Osteoblast (primary cell): ENCODE measurements at places on chromosomes 16 and 17.

GRCh38 chr16:13957197-13958078, 37.5 kb downstream of the ERCC4 start:
- peak; percentile 76 for DNase-seq

- DNase-seq: peak; percentile 58
Observed at GRCh38 chr17:4950746-4951204, at the start of gene ENO3. Gene ENO3 (plus strand): TSS chr17:4951119. CDS start chr17:4951830, 711 bp downstream.

- peak; percentile 58 for DNase-seq
Observed at GRCh38 chr17:67290711-67291291, 45.8 kb upstream of the HELZ start.

DNA sequence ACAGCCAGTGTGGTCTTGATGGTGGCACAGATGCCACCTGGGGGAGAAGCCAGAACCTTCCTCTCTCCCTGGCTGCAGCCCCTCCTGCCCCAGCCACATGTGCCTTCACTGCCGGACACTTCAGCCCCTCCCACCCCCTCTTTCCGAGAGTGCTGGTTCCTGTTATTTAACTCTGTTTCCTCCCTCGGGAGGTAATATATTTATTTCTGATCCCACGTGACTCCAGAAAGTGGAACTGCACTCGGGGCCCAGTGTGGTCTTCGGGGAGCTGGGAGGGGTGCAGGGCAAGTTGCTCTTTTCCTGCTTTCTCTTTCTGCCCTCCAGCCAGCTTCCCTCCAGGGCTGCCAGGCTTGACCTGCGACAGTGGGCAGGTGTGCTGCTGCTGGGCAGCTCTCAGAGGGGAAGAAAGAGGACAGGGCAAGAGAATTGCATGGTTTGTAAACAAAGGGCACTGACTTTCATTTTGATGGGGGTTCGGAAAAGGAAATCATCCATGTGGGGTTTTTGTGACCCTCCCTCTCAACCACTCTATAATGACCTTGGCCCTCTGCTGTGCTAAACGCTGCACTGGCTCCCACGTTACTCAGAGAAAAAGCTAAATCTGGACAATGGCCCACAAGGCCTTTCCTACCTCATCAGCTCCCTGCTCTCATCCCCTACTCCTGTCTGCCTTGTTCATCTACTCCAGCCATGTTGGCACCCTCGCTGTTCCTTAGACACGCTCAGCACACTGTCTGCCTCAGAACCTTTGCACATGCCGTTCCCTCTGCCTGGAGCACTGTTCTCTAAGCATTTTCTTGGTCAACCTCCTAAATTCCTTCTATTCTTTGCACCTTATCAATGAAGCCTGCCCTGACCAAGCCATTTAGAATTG, 8.2 kb upstream of the CIITA start:
- peak; percentile 36 for DNase-seq

DNA sequence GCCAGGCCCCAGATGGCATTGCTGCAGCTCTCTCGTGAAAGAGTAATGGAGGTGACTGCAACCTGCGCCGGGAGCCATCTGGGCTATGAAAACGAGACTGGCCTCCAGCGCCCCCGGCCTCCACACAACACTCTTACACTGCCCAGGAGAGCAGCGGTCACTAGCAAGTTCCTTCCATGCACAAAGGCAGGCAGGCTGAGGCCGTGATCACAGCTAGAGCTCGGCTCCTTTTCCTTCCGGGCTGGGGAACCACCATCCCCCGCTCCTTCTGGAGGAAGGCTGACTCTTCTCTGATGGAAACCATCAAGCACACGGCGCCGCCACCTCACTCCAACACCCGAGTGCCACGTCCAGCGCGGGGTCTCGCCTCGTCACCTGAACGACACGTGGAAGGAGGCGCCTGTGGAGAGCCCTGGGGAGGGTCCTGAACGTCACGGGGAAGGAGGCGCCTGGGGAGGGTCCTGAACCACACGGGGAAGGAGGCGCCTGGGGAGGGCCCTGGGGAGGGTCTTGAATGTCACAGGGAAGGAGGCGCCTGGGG, 61.9 kb downstream of the KLHDC4 start:
- DNase-seq: peak; percentile 90

DNA sequence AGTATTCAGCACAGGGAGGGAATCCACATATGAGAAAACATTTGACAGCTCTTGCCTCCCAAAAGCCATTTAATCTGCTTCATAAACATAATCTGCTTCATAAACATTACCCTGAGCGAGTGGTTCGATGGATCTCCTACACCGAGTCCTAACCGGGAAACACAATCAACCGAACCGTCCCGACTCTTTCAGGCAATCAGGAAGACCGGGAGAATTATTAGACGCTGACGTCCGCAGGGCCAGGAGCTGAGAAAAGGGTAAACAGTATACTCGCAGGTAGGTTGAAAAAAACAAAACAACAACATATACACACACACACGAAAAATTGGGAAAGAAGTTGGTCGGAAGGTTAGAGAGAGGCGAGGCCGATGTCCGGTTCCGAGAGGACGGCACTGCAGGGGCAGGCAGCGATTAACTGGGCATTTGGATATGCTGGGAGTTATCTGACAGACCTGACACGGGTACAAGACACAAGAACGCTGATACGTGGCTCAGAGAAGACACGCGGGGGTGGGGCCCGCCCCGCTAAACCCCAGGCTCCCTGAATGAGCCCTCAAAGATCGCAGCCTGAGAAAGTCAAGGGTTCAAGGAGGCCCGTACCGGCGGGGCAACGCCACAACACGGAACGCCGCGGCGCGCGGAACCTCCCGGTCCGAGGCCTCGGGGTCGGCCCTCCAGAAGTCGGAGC, 585 bp downstream of the AP1G1 start:
- DNase-seq: peak; percentile 73

GRCh38 chr16:50281391-50282009, 15.1 kb downstream of the ADCY7 start:
- DNase-seq: peak; percentile 76

DNA sequence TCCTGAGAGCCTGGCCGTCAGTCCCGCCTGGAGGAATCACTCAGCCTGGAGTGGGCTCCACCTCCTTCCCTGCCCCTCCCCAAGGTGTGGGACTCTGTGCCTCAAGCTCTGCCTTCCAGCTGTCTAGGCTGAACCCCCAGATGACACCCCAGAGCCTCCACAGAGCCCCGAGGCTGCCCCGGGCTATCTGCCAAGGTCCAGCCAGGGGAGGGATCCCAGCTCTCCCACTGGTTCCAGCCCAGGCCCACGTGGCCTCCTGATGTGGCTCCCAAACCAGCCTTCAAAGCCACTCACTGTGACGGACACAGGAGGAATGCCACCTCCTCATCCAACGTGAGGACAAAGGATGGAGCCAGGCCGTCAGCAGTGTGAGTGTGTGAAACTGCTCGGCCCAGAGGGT, 45.6 kb upstream of the ENPP7 start:
- peak; percentile 79 for DNase-seq
